ENCODE measurements at places on chromosomes 1 and 21.

GRCh38 chr1:219176168-219176567, 2.5 kb downstream of the LYPLAL1 start:
- DNase-seq, result no peak

DNA sequence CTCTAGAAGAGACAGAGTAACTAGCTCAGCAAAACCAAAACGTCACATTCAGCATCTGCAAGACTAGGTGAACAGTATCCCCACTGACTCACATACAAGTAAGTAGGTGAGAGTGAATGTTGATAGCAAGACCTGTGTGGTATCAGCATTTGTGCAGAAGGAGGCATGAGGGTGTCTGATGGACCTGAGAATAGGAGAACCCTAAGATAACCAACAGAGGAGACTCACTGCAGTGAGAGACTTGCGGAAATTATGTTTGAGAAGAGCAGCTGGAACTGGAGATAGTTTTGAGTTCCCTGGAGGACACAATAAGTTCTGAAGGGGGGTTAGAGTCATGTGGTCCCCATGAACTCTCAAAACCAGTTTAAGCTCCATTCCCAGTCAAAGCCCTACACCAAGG, 59.1 kb downstream of the DYRK1A start:
- no peak for DNase-seq

DNA sequence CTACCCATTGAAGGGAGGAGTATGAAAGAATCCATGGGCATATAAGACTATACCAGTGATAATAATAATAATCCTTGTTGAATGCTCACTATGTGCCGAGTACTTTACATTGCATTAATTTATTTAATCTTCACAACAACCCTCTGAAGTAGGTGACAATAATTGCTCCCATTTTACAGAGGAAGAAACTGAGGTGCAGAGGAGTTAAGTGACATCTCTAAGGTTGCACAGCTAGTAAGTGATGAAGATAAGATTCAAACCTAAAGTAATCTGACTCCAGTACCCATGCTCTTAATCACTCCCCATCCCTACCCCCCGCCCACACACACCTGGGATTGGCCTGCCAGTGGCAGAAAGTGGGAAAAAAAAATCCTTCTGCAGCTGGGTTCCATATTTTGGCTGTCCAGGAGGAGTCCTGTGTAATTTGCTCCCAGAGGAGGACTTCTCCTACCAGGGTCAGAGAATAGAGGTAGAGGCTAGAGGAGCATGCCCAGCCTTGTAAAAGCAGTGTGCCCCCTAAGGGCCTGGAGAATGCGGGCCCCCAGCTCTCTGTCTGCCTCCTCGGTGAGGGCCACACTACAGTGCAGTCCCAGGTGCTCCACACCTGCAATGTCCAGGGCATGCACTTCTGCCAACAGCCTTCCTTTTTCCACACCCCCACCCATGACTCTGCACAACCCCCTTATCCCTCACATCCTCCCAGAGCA, 57.8 kb downstream of the TMEM53 start:
- no peak for DNase-seq

DNA sequence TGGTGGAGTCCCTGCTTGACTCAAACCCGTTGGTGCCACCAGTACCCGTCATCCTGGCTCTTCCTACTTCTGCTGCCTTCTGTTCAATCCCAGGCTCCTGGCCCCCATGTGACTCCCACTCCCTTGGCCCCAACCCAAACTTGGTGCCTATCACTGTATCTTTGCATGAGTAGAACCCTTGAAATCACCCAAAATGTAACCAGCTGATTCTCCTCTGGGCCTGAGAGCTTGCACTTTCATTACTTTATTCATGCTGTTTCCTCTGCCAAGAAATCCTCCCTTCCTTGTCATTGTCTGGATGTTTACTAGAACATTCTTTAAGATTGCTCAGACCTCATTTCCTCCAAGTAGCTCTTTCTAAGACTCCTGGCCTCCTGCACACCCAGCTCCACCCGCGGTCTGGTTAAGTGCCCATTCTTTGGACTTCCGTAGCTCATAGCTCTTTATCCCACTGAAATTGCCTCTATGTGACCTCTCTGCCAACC, 15.7 kb downstream of the PTAFR start:
- no peak for DNase-seq

DNA sequence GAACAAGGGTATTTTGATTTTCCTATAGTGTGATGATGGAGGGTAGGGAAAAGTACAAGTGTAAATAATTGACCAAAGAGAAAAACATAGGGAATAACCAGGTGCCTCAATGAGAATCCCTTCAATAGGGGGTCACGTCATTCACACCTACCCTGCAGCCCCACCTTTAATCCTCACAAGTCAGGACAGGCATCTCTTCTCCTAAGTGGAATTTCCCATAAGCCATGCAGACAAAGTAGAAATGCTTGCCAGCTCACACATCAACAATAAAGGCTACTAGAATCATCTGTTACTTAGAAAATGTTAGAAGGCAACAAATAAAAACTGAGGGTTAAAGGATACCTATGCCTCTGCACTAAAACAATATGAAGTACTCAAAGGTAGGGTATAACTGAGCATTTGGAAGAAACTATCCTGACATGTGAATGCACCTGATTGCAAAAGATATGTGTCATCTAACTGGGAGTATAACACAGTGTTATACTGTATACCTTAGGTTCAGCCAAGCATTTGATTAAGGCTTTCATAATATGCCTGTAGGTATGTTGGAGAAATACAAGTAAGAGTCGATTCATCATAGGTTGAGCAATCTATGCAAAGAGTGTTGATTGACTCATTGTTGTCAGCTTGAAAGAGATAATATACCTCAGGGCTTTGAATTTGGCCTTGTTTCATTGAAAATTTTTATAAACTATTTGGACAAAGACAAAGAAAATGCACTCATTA, 32.4 kb upstream of the ATP1A1 start:
- no peak for DNase-seq

DNA sequence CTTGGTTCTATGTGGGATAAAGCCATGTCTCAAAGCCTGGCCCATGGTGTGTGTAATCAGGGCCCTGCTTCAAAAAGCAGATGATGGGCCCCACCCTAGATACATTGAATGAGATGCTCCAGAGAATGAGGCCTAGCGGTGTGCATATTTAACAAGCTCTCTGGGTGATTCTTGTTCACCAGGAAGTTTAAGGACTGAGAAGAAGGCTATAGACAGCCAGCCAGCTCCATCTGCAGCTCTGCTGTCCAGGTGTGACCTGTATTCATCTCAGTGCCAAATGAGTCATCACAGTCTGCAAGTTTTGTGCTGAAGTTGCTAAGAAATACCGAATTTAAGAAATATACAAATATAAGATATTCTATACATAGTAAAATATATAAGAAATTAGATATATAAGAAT, 182.0 kb upstream of the RUNX1 start:
- DNase-seq, result no peak

All from T-helper 22 cell (primary cell).